Fibroblast of lung (primary cell): ENCODE measurements at places on chromosomes 6 and 20. TPM values are rescaled to one million over a fixed set of nuclear protein-coding genes. Genes with fewer than 3 reads are reported as not detected.

DNA sequence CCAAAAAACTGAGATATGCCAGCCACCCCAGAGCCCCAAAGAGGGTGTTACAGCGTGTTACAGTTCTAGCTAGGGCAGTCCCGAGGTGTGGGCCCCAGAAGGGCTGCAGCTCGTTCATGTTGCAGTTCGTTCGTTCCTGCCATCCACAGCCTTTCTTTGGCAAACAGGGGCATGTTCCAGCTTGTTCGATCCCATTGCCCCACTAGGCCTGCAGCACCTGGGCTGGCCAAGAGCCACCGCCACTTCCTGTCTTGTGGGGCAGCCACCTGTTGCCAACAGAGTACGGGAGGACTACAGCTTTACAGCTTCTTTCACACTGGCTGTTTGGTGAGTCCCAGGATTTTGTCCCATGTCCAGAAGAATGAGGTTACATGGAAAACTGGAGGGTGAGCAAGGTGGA lies 198.1 kb downstream of the MMUT start:
- H3K27ac ChIP-seq, result no peak overlapping the region
- DNase-seq, result no peak
- no peaks in the 10 kb centered on the region for H3K36me3 ChIP-seq

- no peaks in the 10 kb centered on the region for H3K4me1 ChIP-seq
- no peak overlapping the region for H3K4me3 ChIP-seq
- DNase-seq, result no peak
- H3K27me3 ChIP-seq, result no peaks in the 10 kb centered on the region
- no peaks in the 10 kb centered on the region for H3K36me3 ChIP-seq
- no peak overlapping the region for H3K27ac ChIP-seq
Observed at GRCh38 chr6:80930376-80930775, 822.1 kb downstream of the TENT5A start.

DNA sequence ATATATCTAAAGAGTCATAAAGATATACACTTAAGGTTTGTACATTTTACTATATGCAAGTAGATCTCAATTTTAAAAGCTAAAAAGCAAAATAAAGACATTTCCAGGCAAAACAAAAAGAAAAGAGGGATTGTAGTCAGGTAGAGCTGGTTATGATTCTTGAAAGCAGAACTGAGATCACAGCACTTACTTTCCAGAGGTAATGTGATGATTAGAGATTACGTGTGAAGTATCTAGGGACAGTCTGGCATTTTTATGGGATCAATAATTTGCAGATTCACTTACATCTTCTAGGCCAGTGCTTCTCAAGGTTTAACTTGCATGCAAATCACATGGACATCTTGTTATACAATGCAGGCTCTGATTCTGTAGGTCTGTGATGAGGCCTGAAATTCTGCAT lies 595.5 kb downstream of the KIF16B start:
- no peak overlapping the region for H3K4me3 ChIP-seq
- no peak overlapping the region for H3K27ac ChIP-seq
- no peak for DNase-seq
- H3K4me1 ChIP-seq, result no peaks in the 10 kb centered on the region
- H3K36me3 ChIP-seq, result no peaks in the 10 kb centered on the region

DNA sequence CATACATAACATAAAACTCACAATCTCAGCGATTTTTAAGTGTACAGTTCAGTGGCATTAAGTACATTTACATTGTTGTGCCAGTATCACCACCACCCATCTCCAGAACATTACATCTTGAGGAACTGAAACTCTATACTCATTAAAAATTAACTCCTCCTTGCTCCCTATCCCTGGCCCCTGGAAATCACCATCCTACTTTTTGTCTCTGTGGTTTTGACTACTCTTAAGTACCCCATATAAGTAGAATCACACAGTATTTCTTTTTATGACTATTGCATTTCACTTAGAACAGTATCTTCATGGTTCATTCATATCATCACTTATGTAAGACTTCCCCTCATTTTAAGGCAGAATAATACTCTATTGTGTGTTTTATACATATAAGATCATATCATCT lies 1108.1 kb downstream of the GRIK2 start:
- H3K36me3 ChIP-seq, result no peaks in the 10 kb centered on the region
- DNase-seq, result no peak

GRCh38 chr20:62165762-62166399 lies 16.9 kb upstream of the MTG2 start:
- no peak for DNase-seq
- H3K27me3 ChIP-seq, result no peaks in the 10 kb centered on the region
- peaks cover 4% of the 10 kb centered on the region for H3K4me1 ChIP-seq
- peaks cover 22% of the 10 kb centered on the region for H3K36me3 ChIP-seq
- H3K4me3 ChIP-seq, result no peak overlapping the region
- no peak overlapping the region for H3K27ac ChIP-seq

- no peaks in the 10 kb centered on the region for H3K36me3 ChIP-seq
- no peaks in the 10 kb centered on the region for H3K4me1 ChIP-seq
- no peak overlapping the region for H3K4me3 ChIP-seq
- no peaks in the 10 kb centered on the region for H3K27me3 ChIP-seq
- no peak overlapping the region for H3K27ac ChIP-seq
Observed at GRCh38 chr6:24988562-24988961, 52.8 kb upstream of the RIPOR2 start.

DNA sequence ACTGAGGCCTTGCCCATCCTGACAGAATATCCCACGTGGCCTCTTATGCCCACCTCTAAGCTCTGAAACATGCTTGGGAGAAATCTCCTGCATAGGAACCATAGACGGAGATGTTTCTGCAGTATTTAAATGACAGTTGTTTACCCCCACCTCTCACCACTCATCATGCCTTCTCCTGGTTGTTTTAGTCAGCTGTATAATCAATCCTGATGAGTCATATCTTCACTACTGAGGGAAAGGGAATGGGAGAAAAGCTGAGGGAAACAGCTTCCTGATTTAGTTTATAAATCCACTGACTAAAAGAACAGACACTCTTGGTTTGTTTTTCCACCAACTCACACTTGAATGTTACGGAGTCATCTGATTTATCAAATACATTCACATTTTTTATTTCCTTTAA lies 113.2 kb upstream of the TENT5A start:
- H3K27ac ChIP-seq, result no peak overlapping the region
- no peaks in the 10 kb centered on the region for H3K36me3 ChIP-seq
- peaks cover 3% of the 10 kb centered on the region for H3K4me1 ChIP-seq
- H3K4me3 ChIP-seq, result no peak overlapping the region

DNA sequence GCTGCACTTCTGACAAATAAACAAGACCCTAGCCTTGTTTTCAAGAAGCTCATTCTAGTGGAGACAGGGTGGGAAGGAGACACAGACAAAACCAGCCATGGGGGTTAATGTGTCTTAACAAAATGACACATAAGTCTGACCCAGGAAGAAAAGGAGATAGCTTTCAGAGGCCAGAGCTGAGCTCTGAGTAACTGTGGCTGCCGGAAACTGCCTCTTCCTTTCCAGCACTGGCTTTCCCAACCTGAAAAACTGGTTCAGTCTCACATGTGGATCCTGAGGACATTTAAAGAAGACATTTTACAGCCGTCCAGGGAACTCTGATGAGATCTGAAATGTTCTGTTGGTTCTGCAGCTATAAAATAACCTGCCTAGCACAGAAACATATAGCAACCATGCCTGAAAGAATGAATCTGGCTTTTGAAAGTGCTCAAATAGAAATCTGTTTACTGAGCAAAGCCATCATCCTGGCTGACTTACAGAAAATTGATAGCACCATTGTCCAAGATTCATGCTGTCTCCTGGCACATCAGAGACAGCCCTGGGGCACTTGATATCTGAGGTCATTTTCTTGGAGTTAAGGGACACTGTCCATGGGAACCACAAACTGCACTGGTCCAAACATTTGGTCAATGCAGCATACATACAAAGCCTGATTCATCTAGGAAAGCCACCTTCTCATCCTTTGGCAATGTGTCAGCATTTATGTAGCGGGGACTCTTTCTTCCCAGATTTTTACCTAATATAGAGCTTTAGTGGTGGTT lies 83.2 kb upstream of the PAX1 start:
- H3K4me3 ChIP-seq, result no peak overlapping the region
- no peak for DNase-seq
- no peak overlapping the region for H3K27ac ChIP-seq
- H3K36me3 ChIP-seq, result no peaks in the 10 kb centered on the region
- no peaks in the 10 kb centered on the region for H3K27me3 ChIP-seq
- H3K4me1 ChIP-seq, result no peaks in the 10 kb centered on the region

- H3K27me3 ChIP-seq, result no peaks in the 10 kb centered on the region
- H3K4me3 ChIP-seq, result peak overlapping the region; percentile 82
- H3K4me1 ChIP-seq, result no peaks in the 10 kb centered on the region
Observed at GRCh38 chr6:28729501-28730402, 194.0 kb downstream of the TRIM27 start.

Gene FAM83D
- 15.2 and 21.3 TPM in 2 replicates for total RNA-seq
